ENCODE measurements at places on chromosomes 11 and 22. TPM values are rescaled to one million over a fixed set of nuclear protein-coding genes. Genes with fewer than 3 reads are reported as not detected.

The SLC5A1 gene
- 2.4 TPM for total RNA-seq

The BIRC3 gene
- total RNA-seq, result 4.9 TPM

The HEPN1 gene
- not detected for total RNA-seq

The GNAZ gene
- 4.4 TPM for total RNA-seq

The SPA17 gene
- 4.5 TPM for total RNA-seq

The IFITM10 gene
- 0.31 TPM for total RNA-seq

The MICAL2 gene
- total RNA-seq, result 16.9 TPM

DNA sequence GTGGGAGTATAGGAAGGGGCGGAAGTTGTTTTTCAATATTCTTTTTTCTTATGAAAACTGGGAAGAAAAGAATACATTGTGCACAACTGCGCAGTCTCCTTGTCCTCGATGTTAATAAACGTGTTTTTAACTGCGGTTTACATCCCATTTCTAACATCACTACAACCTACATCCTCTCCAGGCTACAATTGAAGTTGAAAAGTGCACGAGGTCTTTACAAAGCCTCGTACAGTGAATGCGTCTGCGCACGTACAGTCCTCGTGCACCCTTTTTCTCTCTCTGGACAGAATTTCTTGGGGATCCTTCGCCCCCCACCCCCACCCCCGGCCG, 102.4 kb downstream of the WT1 start:
- DNase-seq, result no peak

- peak; percentile 65 for DNase-seq
Observed at GRCh38 chr11:35013514-35014233, 97.3 kb downstream of the PDHX start.

DNA sequence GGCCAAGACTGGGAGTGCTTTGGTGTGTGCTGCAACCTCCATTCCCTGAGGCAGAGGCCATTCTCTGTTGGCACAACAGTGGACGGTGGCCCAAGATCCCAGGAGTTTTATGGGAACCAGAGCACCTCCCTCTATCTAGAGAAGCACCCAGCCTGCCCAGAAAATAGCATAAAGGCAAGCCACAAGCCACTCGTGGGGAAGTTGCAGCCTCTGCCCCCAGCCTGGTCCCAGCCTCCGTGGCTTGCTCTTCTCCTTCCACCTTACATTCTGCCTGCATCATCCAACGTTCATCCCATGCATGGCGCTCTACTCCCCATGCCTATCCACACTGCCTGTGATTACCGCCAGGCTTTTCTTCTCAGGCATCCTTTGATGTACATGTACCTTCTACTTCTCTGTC, 15.8 kb downstream of the IL17RA start:
- DNase-seq, result no peak

DNA sequence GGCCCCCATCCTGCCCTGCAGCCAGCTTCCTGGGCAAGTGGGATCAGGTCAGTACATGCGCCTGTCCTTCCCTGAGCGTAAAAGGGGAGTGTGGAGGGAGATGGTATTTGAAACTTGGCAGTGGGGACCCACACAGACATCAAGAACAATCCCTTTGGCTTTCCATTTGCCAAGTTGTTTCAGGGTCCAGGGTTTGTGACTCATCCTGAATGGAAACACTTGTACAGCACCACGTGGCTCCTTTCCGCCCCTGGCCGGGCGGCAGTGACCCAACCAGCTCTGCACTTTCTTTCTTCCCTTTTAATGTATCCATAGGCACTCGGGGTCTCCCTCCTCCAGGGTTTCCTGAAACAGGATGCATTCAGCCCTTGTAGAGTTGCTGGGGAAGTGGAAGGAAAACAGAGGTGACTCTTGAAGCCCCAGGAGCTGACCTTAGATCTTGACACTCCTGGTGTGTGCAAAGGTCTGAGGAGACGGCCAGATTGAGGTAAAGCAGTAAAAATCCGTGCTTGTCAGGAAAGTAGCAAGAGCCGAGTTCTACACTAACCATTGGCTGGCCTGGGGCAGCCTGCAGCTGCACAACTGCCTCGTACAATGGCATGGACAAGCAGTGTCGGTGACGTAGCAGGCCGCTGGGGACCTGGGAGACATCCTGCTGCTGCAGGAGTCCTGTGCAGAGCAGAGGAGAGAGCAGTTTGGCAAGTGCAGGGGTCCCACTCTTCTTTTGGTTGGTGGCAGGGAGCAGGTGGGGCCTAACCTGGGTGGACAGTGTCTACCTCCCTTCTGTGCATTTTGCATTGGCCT, 189.8 kb downstream of the SNX19 start:
- peak; percentile 86 for DNase-seq

DNA sequence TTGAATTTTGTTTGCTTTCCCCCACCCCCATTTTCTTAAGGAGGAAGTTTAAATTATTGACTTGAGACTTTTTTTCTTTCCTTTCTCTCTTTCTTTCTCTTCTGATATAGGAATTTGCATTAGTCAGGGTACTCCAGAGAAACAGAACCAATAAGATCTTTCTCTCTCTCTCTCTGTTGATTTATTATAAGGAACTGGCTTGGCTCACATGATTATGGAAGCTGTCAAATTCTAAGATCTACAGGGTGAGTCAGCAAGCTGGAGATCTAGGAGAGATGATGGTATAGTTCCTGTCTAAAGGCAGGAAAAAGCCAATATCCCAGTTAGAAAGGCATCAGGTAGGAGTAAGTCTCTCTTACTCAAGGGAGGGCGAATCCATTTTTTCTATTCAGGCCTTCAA, 64.0 kb downstream of the CCDC81 start:
- no peak for DNase-seq

DNA sequence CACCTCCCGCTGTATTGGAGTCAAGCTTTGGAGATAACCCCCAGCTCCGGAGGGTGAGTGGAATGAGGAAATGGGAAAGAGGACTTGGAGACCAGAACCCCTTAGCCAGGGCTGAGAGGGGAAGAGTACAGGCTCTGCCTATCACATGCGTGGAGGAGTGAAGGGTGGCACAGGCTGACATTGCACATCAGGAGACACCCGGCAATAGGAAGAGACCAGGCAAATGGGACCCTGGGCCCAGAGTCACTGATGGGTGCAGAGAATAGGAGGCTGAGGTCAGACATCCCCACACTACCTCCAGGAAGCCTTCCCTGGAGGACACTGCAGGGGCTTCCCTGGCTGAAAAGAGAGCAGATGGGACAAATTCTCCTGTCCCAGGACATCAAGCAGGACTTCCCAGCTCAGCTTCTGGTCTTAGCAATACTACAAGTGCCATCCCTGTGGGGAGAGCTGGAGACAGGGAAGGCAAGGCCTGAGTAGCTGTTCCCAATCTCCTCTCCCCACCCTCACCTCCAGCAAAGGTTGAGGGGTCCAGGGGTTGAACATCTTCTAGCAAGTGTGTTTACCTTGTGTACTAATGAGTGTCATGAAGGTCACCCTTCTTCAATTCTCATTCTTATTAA, 160.7 kb downstream of the BUD13 start:
- no peak for DNase-seq

DNA sequence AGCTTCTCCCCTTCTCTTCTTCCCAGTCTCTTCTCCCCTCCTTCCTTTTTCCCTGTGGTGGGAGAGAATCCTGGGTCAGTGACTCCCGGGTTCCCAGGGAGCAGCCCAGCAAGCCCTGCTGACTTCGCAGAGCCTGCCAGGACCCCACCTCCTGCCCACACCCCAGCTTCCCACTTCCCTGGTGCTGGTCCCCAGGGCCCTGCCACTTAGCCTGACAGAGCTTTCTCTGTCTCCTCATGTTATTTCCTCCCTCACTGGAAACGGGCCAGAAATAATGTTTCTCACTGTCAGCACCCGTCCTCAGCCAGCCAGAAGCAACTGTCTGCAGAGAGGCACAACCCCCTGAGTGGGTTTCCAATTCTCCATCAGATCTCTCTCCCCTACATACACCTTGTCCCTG, 27.1 kb downstream of the C11orf96 start:
- DNase-seq, result peak; percentile 71

DNA sequence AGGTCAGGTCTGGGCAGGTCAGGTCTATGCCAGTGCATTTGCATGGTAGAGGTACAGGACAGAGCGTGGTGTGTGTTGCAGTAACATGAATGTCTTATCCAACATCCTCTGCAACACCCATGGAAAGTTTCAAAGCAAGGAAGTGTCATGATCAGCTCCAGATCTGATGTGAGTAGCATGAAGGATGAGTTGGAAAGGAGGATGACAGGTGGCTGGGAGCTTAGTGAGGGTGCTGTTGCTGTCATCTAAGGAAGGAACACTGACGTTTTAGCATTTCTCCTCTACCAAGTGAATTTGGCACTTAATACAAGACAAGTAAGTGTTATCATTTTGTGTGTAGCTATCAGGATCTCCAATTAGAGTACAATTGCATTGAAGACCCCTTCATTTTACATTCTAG, 65.1 kb downstream of the GRK3 start:
- DNase-seq, result no peak

DNA sequence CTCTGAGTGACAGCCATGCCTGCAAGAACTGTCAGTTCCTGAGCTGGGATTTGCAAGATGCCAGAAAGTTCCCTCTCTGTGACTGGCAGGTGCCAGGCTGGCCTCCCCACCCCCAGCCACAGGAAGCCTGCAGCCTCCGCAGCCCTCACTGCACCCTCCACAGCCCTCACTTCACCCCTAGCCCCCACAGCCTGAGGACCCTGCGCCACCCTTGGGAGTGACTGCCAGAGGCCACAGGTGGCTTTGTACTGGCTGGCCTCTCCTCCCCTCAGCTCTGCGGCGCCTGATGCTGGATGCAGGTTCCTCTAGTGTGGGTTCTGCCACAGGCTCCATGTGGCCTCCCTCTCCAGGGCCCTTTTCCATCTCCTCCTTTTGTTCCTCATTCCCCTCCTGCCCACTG, 28.7 kb downstream of the MPPED1 start:
- no peak for DNase-seq

- peak; percentile 93 for DNase-seq
Observed at GRCh38 chr11:2725368-2726300, 25.8 kb upstream of the KCNQ1OT1 start.

GRCh38 chr11:111946499-111946898, 9.4 kb downstream of the DIXDC1 start:
- DNase-seq, result no peak

- DNase-seq, result no peak
Observed at GRCh38 chr11:111782109-111782741, 16.0 kb upstream of the PPP2R1B start.

DNA sequence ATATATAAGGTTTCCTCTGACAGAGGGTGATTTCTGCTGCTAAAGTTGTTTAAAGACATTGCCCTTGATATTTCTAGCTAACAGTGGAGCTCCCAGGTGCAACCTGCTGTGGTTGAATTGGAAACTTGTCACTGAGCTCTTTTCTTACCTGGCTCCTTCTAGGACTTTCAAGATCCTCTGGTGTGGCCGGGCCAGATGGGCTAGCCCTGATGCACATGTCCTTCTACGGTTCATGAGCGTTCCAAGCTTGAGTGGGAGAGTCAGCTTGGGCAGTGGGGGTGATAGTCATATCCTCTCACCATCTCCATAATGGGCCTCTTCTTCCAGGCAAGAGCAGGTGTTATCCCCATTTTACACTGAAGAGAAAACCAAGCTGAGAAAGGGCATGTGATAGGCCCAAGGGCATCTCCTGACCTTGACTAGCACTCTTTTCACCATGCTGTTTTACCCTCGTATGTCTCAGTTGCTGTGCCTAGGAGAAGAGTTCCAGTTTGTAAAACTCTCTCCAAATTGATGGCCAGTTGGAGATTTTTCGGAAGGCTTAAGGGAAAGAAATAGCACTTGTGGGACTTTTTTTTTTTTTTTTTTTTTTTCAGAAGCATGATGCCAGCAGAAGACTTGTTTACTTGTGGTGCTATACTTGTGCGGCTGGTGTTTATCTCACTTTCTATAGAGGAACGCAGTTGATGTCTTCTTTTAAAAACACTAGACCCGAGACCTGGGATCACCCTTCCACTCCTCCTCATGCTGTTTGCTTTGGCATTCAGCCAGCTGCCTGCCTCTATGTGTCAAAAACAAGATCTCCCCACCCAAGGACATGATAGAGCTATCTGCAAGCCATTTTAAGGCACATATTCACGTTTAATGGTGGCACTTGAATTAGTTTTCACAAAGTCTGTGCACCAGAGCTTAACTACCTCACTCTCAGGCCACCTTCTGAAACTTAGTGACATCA, 32.6 kb downstream of the TEAD1 start:
- DNase-seq, result peak; percentile 43

DNA sequence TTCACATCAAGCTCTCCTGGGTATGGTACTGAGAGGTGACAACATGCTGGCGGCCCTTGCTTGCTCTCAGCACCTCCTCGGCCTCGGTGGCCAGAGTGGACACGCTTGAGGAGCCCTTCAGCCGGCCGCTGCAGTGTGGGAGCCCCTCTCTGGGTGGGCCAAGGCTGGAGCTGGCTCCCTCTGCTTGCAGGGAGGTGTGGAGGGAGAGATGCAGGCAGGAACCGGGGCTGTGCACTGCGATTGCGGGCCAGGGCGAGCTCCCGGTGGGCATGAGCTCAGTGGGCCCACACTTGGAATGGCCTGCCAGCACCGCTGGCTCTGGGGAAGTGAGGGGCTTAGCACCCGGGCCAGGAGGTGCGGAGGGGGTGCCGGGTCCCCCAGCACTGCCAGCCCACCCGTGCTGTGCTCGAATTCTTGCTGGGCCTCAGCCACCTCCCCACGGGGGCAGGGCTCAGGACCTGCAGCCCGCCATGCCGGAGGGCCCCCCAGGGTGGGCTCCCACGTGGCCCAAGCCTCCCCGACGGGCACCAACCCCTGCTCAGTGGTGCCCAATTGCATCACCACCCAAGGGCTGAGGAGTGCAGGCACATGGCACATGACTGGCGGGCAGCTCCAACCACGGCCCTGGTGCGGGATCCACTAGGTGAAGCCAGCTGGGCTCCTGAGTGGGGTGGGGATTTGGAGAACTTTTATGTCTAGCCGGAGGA, 106.2 kb downstream of the RAB38 start:
- no peak for DNase-seq
